Uterus (tissue), 4 donors: ENCODE measurements at places on chromosomes 5 and 9.

DNA sequence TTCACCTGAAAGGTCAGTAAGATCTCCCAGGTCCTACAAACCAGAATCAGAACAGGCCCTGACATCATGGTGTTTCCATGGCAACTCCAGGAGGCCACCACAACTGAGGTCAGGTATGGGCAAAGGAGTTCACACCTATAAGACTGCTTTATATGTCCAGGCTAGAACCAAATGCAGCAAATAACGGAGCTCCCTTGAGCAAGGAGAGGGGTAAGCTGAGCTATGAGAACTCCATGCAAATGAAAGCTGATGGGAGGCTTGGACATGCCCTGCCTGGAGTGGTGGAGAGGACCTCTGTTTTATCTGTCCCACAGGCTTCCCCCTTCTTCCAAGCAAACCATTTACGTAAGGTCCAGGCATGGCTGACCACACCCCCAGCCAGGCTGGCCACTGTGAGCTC, 207.7 kb downstream of the SPOCK1 start:
- DNase-seq = no peak

GRCh38 chr5:6718161-6718681, 5.0 kb downstream of the TENT4A start:
- DNase-seq = no peak

DNA sequence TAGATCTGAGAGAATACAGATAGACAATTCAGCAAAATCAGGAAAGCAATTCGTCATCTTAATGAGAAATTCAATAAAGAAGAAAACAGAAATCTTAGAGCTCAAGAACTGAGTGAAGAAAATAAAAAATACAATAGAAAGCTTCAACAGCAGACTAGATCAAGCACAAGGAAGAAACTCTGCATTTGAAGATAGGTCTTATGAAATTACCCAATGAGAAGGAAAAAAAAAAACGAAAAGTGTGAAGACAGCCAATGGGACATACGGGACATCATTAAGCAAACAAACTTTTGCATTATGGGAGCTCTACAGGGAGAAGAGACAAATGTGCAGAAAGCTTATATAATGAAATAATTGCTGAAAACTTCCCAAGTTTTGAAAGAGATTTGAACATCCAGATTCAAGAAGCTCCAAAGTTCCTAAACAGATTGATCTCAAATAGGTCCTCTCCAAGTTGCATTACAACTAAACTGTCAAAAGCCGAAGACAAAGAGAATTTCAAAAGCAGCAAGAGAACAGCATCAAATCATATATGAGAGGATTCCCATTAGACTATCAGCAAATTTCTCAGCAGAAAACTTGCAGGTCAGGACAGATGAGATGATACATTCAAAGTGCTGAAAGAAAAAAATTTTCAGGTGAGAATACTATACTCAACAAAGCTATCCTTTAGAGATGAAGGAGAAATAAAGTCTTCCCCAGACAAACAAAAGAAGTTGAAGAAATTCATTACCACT, 10.8 kb upstream of the RLN2 start:
- no peak for DNase-seq

DNA sequence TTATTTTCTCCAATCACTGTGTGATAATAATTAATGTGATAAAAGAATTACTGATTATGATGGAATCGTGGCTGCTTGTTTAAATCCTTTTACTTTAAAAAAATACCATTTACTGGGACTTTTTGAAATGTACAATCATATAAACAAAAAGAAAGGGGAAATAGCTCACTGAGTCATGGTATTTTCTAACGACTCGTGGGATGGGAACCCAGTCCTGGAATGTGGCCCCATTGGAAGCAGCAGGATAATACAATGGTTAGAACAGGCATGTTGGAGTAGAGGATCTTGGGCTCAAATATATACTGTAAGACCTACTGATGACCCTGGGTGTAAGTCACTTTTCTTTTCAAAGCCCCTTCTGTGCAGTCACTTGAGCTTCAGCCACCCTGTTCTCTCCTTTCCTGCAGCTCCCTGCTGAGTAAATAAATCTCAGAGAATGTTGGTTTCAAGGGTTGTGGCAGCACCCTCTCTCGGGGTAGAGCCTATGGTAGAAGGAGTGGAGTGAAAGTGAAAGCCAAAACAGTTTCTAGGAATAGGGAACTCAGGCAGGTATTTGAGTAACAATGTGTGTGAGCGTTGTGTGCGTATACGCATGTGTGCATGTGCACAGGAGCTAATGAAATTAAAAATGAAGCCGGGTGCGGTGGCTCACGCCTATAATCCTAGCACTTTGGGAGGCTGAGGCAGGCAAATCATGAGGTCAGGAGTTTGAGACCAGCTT, 40.8 kb upstream of the LARP1 start:
- no peak for DNase-seq

GRCh38 chr5:132263548-132264261, 6.2 kb downstream of the PDLIM4 start:
- peak; percentile 95 for DNase-seq

DNA sequence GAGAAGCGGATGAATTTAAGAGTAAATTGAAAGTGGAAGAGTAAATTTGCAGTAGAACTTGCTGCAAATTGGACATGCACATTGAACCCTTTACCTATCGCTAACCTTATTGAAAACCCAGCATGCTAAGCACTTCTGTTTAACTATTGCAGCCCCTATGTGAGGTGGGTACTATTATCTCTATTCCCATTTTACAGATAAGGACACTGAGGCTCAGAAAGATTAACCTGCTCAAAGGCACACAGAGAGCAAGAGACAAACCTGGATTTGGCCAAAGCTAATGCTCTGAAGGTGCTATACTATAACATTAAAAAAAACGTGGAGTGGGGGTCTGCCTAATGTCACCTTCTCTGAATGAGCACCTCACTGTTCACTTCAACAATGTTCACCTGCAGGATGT, 21.0 kb downstream of the SH3RF2 start:
- no peak for DNase-seq

DNA sequence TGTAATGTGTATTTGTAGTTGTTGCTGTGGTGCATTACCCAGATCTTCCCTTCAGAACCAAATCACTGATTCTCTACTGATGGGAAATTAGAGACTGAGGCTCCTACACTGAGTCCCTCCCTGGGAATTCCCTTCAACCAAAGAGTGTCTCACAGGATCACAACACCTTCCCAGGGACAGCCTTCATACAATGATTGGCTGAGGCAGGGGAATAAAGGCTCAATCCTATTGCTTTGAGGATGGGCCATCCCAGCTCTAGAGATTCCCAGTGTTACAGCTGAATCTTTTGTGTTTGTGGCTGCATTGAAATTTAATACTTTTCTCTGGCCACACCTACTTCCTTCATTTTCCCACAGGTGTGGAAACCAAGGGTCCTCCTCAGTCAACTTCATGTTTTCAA, 96.4 kb upstream of the ELL2 start:
- DNase-seq = no peak

- no peak for DNase-seq
Measured at GRCh38 chr9:124050955-124051354, 39.4 kb downstream of the LHX2 start.

- DNase-seq = peak; percentile 58
Measured at GRCh38 chr5:172769616-172770373, 1.2 kb downstream of the DUSP1 start.

DNA sequence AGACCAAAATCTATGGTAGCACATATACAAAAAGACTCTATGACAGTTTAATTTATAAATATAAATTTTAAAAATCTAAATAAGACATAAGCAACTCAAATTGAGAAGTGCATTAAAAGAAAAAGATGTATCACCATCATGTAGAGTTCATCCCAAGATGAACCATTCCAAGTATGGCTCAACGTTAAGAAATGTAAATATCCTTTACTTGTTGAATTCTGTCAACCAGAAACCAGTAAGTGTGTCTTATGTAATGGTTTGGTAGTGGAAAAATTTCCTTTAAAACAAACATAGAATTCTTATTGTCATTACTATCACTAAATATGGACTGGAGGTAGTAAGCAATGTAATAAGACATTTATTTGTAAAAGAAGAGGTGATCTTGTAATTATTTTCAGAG, 87.3 kb downstream of the YIPF5 start:
- DNase-seq = no peak

- no peak for DNase-seq
Measured at GRCh38 chr5:38208782-38209378, 49.5 kb upstream of the EGFLAM start.

DNA sequence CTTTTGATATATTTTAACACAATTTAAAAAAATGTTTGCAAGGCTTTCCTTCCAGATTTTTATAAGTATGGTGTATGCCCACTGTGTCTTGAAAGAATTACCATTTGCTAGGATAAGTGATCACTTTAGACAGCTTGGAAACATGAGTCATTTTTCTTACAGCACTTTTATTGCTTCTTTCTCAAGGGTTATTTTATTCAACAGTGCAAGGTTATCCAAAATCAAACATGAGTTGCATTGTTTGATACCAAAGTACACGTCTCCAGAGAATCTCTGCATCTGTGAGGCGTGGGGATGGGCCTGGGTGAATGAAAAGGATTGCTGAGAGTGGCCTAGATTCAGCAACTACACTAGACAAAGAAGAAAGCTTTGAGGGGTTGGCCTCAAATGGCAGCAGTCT, 329.6 kb downstream of the ADAMTS6 start:
- DNase-seq = no peak

GRCh38 chr9:2389404-2389803, 232.2 kb upstream of the VLDLR start:
- no peak for DNase-seq

- no peak for DNase-seq
Measured at GRCh38 chr5:153617190-153617589, 126.7 kb downstream of the GRIA1 start.

- DNase-seq = no peak
Measured at GRCh38 chr5:72383726-72384125, 63.6 kb downstream of the PTCD2 start.

DNA sequence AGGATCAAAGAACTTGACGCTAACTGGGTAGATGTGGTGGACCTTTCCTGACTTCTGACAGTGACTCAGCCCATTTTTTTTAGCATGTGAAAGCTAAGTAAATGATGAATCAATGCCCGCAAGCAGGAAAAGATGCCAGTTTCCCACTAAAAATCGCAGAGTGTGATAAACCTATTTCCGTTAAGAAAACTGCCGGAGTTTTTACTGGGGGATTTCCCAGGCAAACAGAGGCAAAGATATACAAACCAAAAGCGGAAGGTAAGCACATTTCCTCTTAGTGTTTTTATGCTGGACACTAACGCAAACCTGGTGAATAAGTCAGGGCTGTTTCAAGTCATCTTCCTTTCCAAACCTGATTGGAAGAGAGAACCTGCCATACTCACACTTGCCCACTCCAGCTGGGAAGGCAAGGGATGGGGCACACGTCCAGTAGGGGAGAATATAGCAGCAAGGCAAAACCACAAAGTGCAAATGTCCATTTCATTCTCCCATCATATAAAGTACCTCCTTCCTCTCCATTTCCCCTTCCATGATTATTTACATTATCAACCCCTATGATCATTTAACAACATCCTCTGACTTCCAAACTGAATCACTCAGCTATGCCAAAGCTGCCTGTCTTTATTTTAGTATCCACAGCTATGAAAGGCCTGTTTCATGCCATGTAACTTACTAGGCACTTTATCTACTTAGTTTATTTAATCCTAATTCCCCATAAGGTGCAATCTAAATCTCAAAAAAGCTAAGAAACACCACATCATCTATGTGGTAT, 349.7 kb upstream of the RFX3 start:
- no peak for DNase-seq

DNA sequence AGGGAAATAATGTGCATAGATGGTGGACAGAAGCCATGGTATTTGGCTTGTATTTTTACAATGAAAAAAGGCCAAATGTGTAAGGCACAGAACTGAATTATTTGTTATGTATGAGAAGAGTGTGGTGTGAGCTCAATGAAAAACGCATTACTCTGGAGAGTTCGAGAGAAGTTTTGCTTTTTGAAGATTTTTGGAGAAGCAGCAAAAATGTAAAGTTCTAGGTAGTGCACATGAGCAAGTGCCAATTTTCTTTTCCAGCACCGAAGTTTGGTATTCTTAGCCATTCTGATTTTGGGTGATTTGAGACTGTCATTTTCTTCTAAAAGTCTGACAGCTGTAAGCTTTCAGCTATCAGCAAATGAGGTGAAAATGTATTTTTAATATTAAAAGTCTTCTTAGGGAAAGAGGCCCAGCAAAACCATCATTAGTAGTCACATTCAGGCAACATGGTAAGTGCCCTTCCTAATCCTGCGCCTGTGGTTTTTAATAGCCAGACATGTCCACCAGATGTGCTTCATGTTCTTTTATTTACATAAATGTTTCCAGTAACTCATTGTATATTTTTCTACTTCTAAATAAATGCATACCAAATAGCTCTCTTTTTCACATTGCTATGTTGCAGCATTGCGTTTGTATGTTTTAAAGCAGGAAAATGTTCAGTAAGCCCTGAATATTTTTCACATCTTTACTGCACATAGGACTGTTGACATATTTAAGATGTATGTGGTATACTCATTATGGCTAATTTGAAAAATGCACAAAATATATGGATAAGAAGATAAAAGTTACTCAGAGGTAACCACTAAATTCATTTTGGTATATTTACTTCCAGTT, 50.4 kb downstream of the RASGRF2 start:
- DNase-seq = no peak

DNA sequence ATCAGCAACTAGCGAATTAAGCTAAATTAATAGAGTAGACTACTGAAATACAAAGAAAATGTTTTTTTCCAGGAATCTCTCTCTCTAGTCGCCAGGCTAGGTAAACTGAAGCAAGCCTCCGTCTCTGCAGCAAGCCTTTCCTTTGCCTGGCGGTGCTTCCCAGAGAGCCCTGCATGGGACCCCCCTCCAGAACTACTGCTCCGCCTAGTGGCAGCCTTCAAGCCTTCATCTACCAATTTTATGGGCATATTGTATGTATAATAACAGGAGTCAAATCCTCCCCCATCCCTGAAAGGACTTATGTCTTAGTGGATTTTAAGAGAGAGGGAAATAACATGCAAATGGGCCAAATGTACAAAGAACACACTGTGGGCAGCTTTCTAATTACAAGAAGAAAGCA, 241.9 kb downstream of the SAXO1 start:
- no peak for DNase-seq

DNA sequence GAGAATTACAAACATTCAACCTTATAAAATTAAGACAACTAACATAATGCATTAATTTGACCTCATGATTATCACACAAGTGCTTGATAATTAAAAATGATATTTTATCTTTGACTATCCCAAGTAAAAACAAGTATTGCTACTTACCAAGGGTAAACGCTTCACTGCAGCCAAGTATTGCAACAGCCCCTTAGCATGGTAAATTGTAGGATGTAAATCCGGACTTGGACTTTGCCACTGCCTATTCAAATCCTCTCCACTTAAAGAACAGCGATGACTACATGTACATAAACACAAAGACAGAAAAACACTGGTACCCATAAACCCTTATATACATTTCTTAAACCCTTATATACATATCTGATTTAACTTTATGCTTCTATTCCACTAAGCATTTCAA, 155.1 kb downstream of the AGTPBP1 start:
- no peak for DNase-seq

DNA sequence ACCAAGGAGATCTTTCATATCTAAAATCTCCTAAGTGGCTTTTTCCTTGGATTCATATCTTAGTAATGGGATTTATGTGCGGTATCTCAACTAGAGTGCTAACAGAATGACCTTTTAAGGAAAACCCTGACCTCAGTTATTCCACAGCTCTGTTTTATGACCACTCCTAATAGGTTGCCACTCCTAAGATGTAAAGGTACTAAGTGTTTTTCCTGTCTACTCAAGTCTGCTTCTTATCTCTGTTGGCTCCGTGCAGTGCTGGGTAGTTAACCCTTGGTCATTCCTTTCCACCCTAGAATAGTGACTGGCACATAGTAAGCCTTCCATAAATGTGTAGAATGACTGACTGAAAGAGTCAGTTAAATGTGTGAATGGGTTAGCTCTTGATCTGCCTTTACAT, 161.4 kb downstream of the DOCK2 start:
- DNase-seq = no peak

- DNase-seq = no peak
Measured at GRCh38 chr9:36748322-36748899, 175.7 kb downstream of the MELK start.
